Naive thymus-derived CD8-positive, alpha-beta T cell (primary cell): ENCODE measurements at places on chromosomes 11 and 22. TPM values are rescaled to one million over a fixed set of nuclear protein-coding genes. Genes with fewer than 3 reads are reported as not detected.

GRCh38 chr11:81916451-81916850, 817.2 kb downstream of the FAM181B start:
- H3K36me3 ChIP-seq, result no peaks in the 10 kb centered on the region
- H3K27me3 ChIP-seq, result no peaks in the 10 kb centered on the region
- peaks cover 3% of the 10 kb centered on the region for H3K4me1 ChIP-seq
- no peak overlapping the region for H3K4me3 ChIP-seq
- H3K27ac ChIP-seq, result no peak overlapping the region
- no peak for DNase-seq

- no peak overlapping the region for H3K4me3 ChIP-seq
- H3K4me1 ChIP-seq, result peaks cover 4% of the 10 kb centered on the region
- no peaks in the 10 kb centered on the region for H3K36me3 ChIP-seq
- peak; percentile 37 for DNase-seq
- no peak overlapping the region for H3K27ac ChIP-seq
Measured at GRCh38 chr22:22593964-22594656, 35.0 kb upstream of the PRAME start.

- H3K4me1 ChIP-seq, result no peaks in the 10 kb centered on the region
- H3K36me3 ChIP-seq, result no peaks in the 10 kb centered on the region
- H3K27ac ChIP-seq, result no peak overlapping the region
- peaks cover 3% of the 10 kb centered on the region for H3K27me3 ChIP-seq
- no peak for DNase-seq
- no peak overlapping the region for H3K4me3 ChIP-seq
Measured at GRCh38 chr11:84372381-84372950, 1086.3 kb upstream of the CCDC90B start.

DNA sequence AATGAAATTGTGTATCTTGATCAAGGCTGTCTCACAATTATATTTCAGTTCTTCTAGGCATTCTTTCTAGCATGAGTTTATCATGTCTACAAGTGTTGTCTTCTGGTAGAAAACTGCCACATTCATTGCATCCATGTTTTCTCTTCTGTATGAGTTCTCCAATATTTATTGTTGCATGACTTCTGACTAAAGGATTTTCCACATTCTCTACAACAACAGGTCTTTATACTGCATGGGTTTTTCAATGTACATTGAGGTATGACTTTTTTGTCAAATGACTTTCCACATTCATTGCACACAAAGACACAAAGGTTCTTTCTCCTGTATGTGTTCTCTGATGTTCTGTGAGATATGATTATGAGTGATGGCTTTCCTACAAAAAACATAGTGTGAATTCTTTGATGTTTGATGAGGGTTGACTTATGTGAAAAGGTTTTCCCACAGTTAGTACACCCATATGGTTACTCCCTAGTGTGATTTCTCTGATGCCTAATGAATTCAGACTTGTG, 890.6 kb upstream of the CNTN5 start:
- DNase-seq, result no peak
- H3K4me1 ChIP-seq, result no peaks in the 10 kb centered on the region

- no peaks in the 10 kb centered on the region for H3K36me3 ChIP-seq
- DNase-seq, result no peak
- peaks cover 4% of the 10 kb centered on the region for H3K4me1 ChIP-seq
- no peaks in the 10 kb centered on the region for H3K27me3 ChIP-seq
Measured at GRCh38 chr22:44740307-44740706, 12.1 kb upstream of the ARHGAP8 start.

- no peak overlapping the region for H3K27ac ChIP-seq
- H3K27me3 ChIP-seq, result peaks cover 9% of the 10 kb centered on the region
- no peak overlapping the region for H3K4me3 ChIP-seq
- no peaks in the 10 kb centered on the region for H3K36me3 ChIP-seq
- no peaks in the 10 kb centered on the region for H3K4me1 ChIP-seq
Measured at GRCh38 chr11:33545931-33546330, 154.7 kb downstream of the C11orf91 start.

- DNase-seq, result no peak
- H3K36me3 ChIP-seq, result peaks cover 20% of the 10 kb centered on the region
- peak overlapping the region; percentile 99 for H3K27ac ChIP-seq
- H3K4me3 ChIP-seq, result peak overlapping the region; percentile 100
Measured at GRCh38 chr11:112085822-112086421, 634 bp downstream of the TIMM8B start.

GRCh38 chr11:20672575-20672974, 3.2 kb downstream of the NELL1 start:
- no peak overlapping the region for H3K4me3 ChIP-seq
- H3K4me1 ChIP-seq, result peaks cover 18% of the 10 kb centered on the region
- peaks cover 88% of the 10 kb centered on the region for H3K27me3 ChIP-seq
- no peaks in the 10 kb centered on the region for H3K36me3 ChIP-seq
- no peak for DNase-seq

DNA sequence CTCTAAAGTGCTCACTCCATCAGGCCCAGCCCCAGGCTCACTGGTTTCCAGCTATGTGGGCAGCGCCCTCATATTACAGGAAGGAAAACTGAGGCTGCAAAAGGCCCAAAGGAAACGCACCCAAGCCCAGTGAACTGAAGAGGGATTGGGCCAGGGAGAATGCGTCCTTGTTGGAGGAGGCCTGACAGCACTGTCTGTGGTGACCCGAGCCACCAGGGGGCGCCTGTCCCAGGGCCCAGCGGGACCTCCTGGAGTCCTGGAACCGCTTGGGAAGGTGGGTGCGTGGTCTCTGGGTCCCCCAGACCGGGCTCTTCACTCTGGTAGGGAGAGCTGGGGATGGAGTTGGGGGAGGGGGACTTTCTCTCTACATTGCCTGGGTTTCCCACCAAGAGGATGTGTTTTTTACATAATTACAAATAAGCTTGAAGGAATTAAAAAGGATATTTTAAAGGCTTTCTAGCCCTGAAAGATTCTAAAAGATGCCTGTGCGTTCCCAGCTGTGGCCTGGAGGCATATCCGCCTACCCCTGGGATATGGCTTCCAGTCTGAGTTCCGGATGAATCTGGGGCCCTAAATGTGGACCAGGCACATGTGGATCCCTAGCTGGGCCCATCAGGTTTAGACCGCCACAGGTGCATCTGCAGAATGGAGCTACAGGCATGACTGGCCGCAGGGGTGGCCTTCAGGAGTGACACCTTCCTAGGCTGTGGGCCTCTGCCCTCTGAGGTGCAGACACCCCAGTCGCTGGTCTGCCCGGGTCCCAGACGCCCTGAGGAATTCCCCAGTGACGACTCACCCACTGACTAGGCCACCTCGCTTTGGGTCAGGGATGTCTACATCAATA, 4.2 kb downstream of the SPI1 start:
- DNase-seq, result peak; percentile 82
- H3K4me1 ChIP-seq, result peaks cover 9% of the 10 kb centered on the region
- H3K4me3 ChIP-seq, result no peak overlapping the region
- no peaks in the 10 kb centered on the region for H3K27me3 ChIP-seq

DNA sequence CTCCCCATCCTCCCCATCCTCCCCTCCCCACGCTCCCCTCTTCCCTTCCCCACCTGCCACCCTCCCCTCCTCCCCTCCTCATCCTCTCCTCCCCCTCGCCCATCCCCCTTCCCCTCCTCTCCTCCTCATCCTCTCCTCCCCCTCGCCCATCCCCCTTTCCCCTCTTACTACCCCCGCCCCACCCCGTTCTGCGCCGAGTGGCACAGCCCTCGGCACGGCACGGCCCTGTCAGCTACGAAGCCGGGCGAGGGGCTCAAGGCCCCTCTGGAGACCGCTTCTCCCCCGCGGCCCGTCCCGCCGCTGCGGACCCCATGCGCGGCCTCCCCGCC, 449.9 kb downstream of the OPCML start:
- no peak overlapping the region for H3K4me3 ChIP-seq
- peaks cover 31% of the 10 kb centered on the region for H3K27me3 ChIP-seq
- H3K27ac ChIP-seq, result no peak overlapping the region
- peaks cover 5% of the 10 kb centered on the region for H3K4me1 ChIP-seq
- peaks cover 2% of the 10 kb centered on the region for H3K36me3 ChIP-seq

DNA sequence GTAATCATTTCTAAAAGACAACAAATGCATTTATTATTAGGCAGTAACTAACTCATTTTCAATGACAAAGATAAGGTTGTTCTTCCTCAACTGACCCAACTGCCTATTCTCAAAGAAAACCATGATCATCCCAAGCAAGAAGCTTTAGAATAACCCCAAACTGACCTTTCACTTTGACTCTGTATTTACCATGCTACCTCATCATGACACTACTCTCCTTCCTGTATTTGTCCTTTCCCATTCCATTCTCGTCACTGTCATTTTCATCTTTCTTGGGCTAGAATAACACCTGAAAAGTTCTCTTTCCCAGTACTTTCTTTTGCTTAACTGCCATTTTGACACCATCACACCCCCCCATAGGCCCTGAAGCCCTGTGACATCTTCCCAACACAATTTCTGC, 48.3 kb downstream of the TCF20 start:
- H3K27me3 ChIP-seq, result no peaks in the 10 kb centered on the region
- peaks cover 35% of the 10 kb centered on the region for H3K4me1 ChIP-seq
- no peak overlapping the region for H3K4me3 ChIP-seq
- peaks cover 3% of the 10 kb centered on the region for H3K36me3 ChIP-seq
- DNase-seq, result no peak

DNA sequence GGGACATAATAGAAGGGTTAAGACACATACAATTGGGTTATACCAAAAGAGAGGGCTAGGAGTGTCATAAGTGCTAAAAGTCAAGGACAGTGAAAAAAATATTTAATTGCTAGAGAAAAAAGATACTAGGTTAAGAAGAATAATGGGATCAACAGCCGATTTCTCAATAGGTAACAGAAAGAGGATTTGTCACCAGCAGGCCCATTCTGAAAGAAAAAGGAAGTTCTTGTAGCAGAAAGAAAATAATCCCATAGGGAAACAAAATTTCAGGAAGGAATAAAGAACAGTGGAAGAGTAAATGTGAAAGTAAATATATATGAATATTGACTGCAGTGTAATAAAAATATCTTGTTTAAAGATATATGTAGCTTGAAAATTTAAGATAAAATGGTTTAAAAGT, 43.3 kb upstream of the ADORA2A start:
- H3K4me3 ChIP-seq, result no peak overlapping the region
- H3K36me3 ChIP-seq, result peaks cover 3% of the 10 kb centered on the region
- H3K27me3 ChIP-seq, result no peaks in the 10 kb centered on the region
- no peak overlapping the region for H3K27ac ChIP-seq

GRCh38 chr11:35474688-35475087, 50.7 kb downstream of the PAMR1 start:
- no peak for DNase-seq
- no peaks in the 10 kb centered on the region for H3K4me1 ChIP-seq
- no peak overlapping the region for H3K27ac ChIP-seq
- H3K27me3 ChIP-seq, result peaks cover 33% of the 10 kb centered on the region
- no peaks in the 10 kb centered on the region for H3K36me3 ChIP-seq
- no peak overlapping the region for H3K4me3 ChIP-seq

DNA sequence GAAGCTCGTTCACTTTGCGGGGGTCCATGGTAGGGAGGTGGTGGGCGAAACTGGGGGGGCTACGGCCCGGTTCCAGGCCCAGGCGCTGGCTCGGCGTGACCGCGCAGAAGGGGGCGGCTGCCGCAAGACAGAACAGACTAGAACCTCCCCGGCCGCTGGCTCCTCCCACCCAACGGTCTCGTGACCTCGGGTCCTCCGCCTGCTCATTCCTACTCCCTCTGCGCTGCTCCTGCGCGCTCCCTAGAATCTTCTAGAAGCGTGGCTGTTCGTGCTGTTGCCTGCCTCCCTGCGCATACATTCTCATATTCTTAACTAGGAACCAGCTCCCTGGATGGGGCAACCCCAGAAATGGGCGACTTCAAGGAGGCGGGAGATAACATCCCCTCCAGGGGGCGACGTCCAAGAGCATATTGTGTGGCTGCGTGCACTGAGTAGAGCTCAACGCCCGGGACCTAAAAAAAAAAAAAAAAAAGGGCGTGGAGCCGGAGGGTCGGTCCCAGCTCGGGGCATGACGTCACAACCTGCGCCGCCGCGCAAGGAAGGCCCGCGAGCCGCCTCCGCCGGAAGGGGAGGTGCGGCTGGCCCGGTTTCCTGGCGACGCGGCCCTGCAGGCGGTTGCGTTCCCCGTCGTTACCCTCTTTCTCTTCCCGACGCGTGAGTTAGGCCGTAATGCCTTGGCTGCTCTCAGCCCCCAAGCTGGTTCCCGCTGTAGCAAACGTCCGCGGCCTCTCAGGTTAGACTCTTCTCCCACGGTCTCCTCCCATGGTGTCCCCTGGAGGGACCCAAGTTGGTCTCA, at the start of the genes ST13 and XPNPEP3:
ST13 (minus strand) TSS at position 127 of the 796 bp plus-strand sequence; CDS start at position 28, 99 bp downstream.
XPNPEP3 (plus strand) TSS at position 636 of the 796 bp plus-strand sequence; CDS start at position 670, 34 bp downstream.
- peak; percentile 97 for DNase-seq
- no peaks in the 10 kb centered on the region for H3K27me3 ChIP-seq
- H3K27ac ChIP-seq, result peak within 1 kb of the TSS; percentile 99
- peak within 1 kb of the TSS; percentile 99 for H3K4me3 ChIP-seq
- peaks cover 64% of the 10 kb centered on the region for H3K4me1 ChIP-seq
- H3K36me3 ChIP-seq, result peaks cover 1% of the 10 kb centered on the region

Gene C1QTNF4
- not detected for polyA plus RNA-seq

Gene FBLN1
- polyA plus RNA-seq, result not detected

Gene PHF21B
- not detected for polyA plus RNA-seq

Gene TENM4
- polyA plus RNA-seq, result not detected

Gene CCND1
- polyA plus RNA-seq, result 0.74 TPM

Gene TEAD1
- not detected for polyA plus RNA-seq

Gene KBTBD4
- polyA plus RNA-seq, result 44.3 TPM

Gene PDGFD
- 16.3 TPM for polyA plus RNA-seq

Gene GPR83
- polyA plus RNA-seq, result 0.14 TPM
